Left kidney (tissue), 8 donors: ENCODE measurements at places on chromosomes 12 and 14.

- no peak for DNase-seq
Measured at GRCh38 chr14:104573930-104574329, 5.6 kb upstream of the C14orf180 start.

DNA sequence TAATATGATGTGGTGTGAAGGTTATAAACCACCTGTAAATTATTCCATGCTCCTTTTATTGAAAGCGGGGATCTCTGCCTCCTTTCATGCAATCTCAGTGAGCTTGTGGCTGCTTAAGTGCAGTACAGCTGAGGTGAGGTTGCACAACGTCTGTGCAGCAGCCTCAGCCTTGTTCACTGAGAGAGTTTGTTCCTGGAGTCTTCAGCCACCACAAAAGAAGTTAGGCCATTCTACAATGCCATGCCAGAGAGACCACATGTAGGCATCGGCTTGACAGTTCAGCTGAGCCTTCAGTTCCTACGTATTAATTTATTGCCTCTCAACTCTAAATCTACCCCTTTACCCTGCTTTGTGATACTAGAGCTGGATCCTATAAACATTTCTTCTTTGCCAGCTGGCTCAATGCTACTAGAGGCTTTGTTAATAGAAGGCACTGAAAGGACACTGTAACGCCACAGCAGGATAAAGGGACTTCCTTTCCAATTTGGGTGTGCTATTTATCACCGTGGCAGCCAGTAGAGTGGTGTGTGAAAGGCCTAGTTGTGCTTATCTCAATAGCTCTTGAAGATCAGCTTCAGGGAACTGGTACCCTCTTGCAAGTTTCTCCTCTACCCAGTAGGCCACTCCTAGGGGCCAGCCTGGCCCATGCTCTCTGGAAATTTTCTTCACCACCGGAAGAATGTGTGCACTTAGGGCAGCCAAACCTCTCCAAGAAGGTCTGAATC lies 337.7 kb downstream of the IPO8 start:
- DNase-seq, result no peak

DNA sequence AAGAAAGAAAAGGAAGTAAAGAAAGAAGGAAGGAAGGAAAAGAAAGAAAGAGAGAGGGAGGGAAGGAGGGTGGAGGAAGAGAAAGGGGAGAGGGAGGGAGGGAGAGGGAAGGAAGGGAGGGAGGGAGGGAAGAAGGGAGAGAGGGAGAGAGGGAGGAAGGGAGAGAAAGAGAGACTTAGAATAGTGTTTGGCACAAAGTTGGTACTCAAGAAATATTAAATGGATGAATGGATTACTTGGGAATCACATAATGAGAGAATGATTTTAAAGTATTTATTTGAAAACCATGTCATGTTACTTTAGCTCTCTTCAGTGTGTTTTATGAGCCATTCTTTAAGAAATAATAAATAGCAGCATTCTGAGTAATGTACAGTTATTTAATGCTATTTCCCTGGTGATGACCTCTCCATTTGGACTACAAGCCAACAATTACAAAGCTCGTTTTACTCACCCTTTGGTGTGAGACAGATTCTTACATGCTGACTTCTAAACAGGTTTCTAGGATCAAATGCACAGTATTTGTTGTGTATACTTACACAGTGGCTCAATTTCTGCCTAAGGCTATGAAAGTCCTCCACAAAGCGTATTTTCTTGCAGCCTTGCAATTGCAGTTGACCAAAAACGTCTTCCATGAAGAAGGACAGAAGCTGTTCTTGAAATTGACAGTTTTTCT lies 861 bp downstream of the IL26 start:
- no peak for DNase-seq

DNA sequence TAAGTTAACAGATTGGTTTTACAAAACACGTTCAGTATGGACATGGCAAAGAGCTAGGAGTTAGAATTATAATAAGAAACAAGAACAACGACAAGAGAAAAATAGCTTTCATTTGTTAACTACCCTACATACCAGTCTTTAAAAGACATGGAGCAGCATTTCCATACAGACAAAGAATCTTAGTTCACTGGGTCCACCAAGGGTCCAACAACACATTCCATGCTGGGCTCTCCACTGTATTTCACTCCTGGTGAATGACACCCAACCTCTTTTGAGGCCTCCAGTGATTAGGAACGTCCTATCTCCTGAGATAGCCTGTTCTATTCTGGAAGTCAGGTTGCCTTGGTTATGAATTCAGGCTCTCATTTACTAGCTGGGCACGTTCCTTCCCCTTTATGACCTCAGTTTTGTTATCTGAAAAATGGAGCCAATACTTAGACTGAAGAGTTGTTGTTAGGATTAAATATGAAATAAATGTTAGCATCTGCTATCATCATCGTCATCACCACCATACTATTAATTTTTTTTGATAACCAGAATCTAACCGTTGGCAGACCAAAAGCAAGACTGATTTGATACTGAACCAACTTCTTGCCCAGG lies 37.7 kb downstream of the C12orf75 start:
- DNase-seq, result no peak

- DNase-seq, result no peak
Measured at GRCh38 chr14:72892103-72892878, 1.6 kb downstream of the DPF3 start.

- DNase-seq, result no peak
Measured at GRCh38 chr12:26537126-26537525, 295.9 kb downstream of the ITPR2 start.

GRCh38 chr12:7498809-7499208 lies 4.8 kb downstream of the CD163 start:
- DNase-seq, result no peak

GRCh38 chr14:24853446-24853845 lies 196.5 kb downstream of the STXBP6 start:
- DNase-seq, result no peak

GRCh38 chr12:46108721-46109120 lies 118.3 kb upstream of the SCAF11 start:
- DNase-seq, result no peak

- no peak for DNase-seq
Measured at GRCh38 chr14:63726499-63726898, 1.4 kb downstream of the SGPP1 start.

- DNase-seq, result no peak
Measured at GRCh38 chr12:2641761-2642160, 153.0 kb upstream of the FKBP4 start.

GRCh38 chr12:85626001-85626783 lies 210.0 kb downstream of the RASSF9 start:
- no peak for DNase-seq

DNA sequence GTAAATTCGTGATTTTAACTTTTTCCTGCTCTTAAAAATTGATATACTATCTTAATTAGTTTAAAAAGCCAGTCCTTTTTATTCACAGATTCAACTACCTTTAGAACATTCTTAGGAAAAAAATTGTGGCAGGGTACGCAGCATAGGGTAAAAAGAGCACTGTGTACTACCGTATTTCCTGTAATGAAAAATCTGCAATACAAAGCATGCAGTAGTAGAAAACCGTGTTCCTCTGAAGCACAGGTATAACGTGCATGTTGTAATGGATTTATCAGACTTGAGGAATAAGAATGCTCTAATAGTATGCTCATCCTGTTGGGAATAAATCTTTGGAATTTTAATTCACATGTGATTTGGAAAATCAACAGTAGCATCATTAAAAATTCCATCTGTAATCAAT lies 140.5 kb downstream of the UNC79 start:
- DNase-seq, result no peak

DNA sequence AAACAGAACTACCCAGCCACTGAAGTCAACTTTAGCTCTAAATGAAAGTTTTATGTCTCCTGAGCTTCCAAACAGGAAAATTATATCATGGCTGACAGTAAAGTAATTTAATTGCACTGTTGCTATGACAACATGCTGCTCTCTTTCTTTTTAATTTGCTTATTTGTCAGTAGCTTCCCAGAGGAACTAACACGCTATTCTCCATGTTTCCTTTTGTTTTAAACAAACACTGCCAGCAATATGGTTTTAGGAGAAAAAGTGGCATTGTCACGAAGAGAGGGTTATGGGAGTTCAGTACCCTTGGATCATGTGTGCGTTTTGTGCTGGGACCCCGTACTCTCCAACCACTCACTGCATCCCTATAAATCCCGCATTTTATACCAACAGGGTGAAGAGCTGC lies 1.9 kb downstream of the FOXN3 start:
- DNase-seq, result no peak

GRCh38 chr14:39303115-39303514 lies 69.4 kb downstream of the MIA2 start:
- no peak for DNase-seq

DNA sequence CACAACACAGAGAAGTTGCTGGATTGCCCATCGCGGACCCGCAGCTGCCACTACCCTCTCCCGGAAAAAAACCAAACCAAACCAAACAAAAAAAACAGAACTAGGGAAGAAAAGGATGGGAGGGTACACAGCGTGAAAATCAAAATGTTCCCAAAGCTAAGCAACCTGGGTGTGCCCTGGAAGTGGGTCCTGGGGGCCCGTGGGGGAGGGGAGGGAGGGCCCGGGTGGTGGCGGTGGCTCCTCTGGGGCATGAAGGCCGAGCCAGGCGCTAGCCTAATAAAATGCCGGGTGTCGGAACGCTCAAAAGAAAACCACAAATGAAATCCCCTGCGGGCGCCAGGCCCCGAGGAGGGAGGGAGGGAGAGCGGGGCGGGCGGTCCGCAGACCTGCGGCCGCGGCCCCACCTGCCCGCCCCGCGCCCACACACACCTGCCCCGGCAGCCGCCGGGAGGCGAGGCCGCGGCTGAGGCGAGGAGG lies 787 bp downstream of the HECTD4 start:
- DNase-seq, result peak; percentile 27

DNA sequence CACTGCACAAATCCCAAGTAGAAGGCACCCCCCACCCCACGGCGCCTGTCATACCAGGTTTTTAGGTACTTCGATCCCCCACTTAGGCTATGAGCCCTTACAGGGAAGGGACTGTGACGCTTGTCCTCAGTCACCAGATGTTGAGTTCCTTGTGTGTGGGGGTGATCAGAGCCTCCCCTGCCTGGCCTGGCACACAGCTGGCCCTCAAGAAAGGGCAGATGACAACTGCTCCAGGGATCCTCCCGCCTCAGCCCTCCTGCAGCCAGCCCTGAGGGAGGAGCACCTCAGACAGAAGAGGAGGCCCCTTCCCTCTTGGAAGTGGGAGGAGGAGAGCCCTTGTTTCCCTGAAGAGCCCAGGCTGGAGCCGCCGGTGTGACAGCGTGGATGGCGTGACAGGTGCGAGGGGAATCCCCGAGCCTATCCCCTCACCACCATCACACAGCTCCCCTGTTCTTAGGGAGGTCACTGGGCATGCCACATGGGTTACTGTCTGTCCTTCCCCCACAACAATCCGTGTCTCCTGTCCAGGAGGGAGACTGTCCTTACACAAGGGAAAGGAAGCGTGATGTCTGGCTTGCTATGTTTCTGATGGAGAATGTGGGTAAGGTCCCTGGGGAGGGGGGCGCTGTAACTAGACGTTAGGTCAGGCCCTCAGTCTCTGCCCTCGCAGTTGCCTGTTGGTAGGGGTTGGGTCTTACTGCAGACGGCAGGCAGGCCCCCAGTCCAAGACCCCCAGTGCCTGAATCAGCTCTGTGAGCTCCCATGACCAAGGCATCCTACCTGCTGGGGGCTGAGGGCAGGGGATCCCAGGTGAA lies 31.4 kb downstream of the P2RX4 start:
- DNase-seq, result no peak

GRCh38 chr12:110677206-110677911 lies 11.6 kb downstream of the HVCN1 start:
- DNase-seq, result no peak

DNA sequence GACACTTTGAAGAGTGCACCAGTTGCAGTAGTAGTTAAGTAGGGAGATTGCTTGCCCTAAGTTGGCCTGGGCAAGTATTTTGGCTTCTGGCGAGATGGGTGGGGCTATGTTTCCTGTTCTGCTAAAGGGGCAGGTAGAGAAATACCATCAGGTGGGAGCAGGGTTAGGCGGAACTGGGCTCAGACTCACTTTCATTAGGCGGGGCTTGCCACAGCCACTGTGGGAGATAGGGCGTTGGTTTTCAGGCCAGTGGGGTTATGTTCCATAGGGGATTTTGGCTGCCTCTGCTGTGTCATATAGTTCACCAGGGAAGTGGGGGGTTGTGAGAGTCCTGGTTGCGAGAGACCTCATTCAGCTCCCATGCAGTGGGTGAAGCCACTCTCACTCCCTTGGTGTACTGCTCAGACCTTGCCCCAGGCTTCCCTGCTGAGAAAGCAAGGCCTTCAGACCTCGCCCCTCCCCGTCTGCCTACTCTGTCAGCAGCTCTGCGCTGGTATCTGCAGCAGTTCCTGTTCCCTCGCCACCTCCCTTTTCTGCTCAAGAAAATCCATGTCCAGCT lies 43.3 kb downstream of the AEBP2 start:
- no peak for DNase-seq

DNA sequence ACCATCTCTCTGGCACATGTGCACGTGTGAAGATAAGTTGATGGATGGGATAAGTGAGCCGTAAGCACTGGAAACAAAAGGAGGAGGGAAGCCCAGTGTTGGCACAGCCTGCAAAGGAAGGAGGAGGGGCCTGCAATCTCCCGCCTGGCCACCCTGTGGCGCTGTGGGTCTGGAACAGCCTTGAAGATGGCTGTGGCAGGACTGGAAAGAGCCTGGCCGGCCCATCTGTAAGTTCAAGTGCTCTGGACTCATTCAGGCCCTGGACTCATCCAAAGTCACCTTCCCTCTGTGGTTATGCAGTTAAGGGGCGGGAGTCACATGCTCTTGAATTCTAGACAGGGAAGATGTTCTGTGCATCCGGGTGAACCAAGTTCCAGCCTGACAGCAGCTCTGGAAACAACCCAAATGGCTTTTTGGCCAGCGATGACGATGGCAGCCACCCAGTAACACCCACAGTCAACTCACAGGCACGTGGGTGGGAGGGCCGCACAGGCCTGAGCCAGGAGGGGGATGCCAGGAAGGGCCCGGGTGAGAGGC lies 50.4 kb downstream of the CHGA start:
- DNase-seq, result no peak

- no peak for DNase-seq
Measured at GRCh38 chr14:100873096-100873482, 30.4 kb downstream of the RTL1 start.

DNA sequence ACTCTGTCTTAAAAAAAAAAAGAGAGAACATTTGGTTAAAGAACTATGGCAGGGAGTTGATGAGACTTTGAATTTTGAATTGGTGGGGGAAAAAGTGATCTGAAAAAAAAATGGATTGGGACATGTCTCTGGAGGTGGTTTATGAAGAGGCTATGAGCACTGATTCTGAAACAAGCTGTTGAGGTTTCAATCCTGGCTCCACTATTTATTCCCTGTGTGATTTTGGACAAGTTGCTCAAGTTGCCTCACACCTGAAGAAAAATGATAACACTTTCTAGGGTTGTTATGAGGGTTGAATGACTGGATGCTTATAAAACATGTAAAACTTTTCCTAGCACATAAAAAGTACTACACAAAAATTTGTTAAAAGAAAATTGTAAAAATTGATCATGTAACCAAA lies 1.8 kb upstream of the ANO6 start:
- no peak for DNase-seq

DNA sequence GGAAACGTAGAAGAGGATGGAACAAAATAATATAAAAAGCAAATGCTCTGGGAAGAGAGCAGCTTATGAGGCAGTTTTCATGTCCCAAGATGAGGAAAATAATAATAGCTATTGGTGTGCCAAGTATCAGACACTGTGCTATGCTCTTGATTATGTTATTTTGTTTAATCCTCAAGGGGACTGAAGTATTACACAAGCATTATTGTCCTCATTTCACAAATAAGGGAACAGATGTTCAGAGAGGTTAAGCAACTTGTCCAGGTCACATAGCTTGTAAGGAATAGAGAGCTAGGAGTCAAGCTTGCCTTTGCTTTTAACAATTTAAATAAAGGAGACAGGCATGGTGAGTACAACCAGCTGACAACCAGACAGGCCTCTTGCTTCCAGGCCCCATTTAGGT lies 26.9 kb upstream of the LTBP2 start:
- DNase-seq, result no peak

GRCh38 chr12:51759175-51759574 lies 89.3 kb downstream of the FIGNL2 start:
- no peak for DNase-seq
